ENCODE measurements at places on chromosomes 2 and 18. TPM values are rescaled to one million over a fixed set of nuclear protein-coding genes. Genes with fewer than 3 reads are reported as not detected.

- no peak for DNase-seq
Observed at GRCh38 chr2:98608962-98609604, 694 bp downstream of the UNC50 start.

DNA sequence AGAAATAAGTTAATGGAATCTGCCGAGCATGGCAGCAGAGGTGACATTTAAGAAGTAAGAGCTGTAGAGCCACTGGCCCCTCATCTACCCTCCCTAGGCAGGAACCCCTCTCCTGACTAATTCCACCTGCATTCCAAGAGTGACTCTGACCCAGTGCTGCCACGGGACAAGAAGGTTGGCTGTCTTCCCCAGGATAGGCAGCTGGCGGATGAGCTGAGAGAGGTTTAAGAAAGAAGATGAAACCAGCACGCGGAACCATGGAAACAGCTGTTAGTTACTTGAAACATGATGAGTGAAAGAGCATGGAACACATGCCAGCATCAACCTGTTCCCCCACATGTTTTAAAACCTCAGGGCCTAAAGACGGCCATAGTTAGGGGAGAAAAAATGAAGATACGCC lies 74.1 kb downstream of the RND3 start:
- DNase-seq = no peak

The SAG gene
- not detected for total RNA-seq

GRCh38 chr18:75089748-75090327 lies 119.1 kb downstream of the PTGR3 start:
- DNase-seq = no peak

GRCh38 chr18:11517704-11518103 lies 91.7 kb upstream of the SLC35G4 start:
- no peak for DNase-seq

The PSME4 gene
- 31.5 TPM for total RNA-seq

DNA sequence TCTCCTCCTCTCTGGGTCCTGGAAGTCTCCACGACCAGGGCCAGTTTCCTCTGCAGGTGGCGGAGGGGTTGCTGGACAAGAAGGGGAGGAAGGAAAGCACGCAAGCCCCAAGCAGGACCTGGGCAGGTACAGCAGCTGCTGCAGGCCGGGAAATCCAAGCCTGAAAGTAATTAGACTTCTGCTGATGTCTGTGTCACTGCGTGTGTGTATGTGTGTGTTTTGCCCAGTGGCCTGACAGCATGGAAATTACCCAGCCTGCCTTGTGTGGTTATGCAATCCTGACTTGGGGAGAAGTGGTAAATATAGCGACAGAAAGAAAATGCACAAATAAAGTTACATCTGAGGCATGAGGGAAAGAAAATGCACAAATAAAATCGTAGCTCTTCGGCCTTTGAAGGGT lies 121.8 kb upstream of the ZBTB14 start:
- no peak for DNase-seq

- DNase-seq = no peak
Observed at GRCh38 chr2:156294945-156295580, 37.5 kb downstream of the NR4A2 start.

DNA sequence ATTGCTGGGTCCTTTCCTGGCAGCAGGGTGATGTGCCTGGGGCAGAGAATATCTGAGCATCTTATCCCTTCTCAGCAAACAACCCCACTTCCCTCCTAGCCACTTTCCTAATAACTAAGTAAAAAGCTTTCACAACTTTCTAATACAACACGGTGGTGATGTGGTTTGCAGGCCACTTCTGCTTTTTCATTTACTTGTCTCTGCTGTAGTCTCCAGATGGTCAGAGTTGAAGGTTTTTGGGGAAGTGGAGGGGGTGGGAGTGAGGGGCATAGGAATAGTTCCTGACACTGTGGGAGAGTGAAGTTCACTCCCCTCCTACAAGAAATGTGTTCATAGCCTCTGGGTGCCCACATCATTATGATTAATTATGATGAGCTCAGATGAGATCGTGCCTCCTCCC lies 11.6 kb downstream of the OXER1 start:
- DNase-seq = no peak

- DNase-seq = no peak
Observed at GRCh38 chr2:137123226-137123625, 357.9 kb downstream of the THSD7B start.

DNA sequence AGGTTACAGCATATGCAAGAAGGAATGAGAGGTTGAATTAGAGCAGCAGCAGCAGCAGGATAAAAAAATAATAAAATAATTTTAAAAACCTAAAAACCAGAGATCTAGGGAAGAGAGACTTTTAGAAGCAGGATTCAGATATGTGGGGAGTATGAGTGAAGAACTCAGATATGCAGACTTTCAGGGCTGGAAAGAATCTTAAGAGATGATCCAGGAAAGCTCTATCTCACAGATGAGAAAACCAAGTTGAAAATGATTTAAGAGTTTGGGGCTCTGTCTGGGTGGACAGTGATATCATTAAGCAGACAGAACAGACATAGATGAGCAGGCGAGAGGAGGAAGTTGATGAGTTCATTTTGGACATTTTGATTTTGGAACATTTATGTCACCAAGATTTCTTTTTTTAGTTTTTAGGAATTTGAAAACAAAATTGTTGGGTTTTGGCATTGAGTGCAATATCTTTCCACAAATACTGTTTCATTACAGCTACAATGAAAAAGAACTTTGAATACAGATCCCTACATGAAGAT lies 31.8 kb downstream of the BCL2 start:
- no peak for DNase-seq

DNA sequence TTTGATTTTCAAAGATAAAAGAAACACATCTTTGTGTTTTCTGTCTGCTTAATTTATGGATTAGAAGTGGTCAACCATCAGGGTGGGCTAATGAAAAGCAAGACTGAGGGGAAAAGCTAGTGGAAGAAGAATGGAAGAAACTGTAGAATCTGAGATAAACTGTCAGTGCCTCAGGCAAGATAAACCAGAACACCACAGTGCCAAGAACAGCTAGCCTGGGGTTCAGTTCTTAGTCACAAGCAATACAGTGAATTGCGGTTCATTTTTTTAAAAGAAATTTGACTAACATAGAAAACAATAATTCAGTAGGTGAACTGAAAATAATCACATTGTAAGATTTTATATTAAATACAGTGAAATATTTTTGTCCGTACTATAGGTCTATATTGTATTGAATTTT lies 22.0 kb upstream of the LNPK start:
- DNase-seq = no peak

The SYT4 gene
- total RNA-seq = not detected

GRCh38 chr2:16209799-16210198 lies 269.4 kb downstream of the MYCN start:
- DNase-seq = no peak

DNA sequence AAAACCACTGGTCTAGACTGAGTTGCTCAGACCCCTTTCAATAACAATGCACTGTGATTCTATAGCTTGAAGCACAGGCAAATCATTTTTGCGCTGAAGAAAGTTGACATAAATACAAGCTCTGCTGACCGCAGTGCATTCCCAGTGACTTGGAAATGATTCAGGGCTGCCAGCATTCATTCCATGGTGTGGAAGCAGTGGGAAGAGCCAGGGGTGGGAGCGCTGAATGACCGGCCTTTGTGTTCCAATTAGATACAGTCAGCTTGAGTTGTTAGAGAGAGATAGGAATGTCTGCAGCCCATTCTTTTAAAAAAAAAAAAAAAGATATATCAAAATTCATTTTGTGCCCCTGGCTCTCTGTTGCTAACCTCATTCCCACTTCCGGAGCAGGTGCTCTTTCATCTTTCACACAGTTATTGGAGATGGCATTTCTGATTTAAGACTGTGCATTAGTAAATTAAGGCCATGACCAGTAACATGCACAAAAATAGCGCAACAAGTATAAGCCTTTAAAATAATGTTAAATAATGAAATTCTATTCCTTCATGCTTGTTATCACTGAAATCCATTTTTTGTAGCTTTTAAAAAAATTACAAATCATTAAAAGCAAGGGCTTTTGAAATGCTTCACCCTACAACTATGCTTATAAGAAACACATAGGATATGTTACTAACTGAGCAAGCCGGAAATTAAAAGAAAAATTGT lies 59.4 kb upstream of the CTLA4 start:
- DNase-seq = no peak

The SLC20A1 gene
- total RNA-seq = 73.1 TPM

- DNase-seq = no peak
Observed at GRCh38 chr2:113973810-113974209, 83.9 kb downstream of the ACTR3 start.

DNA sequence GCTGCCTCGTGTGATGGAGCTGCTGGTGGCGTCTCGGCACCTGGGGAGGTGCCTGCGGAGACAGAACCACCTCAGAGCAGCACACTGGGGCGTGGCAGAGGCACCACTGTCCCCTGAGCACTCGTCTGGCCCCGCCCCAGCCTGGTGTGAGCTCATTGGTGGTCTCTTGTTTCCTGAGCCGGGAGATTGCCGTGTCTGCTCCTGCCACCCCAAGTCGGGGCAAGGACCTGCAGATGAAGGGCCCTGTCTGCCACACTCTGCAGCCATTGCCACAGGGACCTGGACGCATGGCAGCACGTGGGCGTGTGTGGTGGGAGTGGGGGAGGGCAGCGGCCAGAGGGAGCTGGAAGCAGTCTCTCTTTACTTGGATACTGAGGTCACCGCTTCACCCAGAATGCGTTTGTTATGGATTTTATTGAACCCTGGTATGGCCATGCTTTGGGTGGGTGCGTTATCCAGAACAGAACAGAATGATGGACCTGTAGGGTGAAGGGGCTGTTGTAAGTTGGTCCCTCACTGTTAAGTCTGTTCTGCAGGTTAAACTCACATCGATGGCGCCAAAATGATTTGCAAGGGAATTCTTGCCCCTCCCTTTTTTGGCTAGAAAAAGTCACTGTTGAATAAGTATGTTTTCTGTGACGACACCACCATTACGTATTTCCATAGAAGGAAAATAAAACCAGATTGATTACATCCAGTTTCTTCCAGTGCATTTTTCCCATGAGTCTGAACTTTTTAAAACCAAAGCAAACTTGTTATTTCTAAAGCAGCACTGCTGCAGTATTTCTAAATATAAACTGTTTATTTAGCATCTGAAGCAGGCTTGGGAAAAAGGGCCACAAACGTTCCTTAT lies 92.0 kb downstream of the USP40 start:
- DNase-seq = no peak

GRCh38 chr2:3113769-3114168 lies 263.8 kb downstream of the EIPR1 start:
- no peak for DNase-seq

GRCh38 chr18:67733088-67733487 lies 216.6 kb upstream of the DSEL start:
- no peak for DNase-seq

The NT5C1B gene
- total RNA-seq = not detected

DNA sequence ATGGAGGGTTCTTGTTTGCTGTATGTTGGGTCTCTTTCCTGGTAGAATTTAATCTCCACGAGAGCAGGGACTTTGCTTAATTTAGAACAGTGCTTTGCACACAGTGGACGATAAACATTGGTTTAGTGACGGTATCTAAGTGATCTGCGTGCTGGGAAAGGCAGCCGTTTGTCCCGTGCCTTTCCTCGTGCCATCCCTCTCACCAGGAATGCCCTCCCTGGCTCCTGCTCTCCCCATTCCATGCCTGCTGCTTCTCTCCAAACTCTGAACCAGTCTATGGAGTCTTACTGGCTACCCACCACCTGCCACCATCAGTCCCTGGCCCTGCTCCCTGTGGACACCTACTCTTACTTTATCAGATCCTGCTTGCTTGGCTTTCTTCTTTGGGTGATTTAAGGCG lies 27.3 kb upstream of the TNP1 start:
- no peak for DNase-seq

GRCh38 chr2:36163520-36164254 lies 191.9 kb upstream of the CRIM1 start:
- DNase-seq = no peak

The SERPINB13 gene
- total RNA-seq = not detected

DNA sequence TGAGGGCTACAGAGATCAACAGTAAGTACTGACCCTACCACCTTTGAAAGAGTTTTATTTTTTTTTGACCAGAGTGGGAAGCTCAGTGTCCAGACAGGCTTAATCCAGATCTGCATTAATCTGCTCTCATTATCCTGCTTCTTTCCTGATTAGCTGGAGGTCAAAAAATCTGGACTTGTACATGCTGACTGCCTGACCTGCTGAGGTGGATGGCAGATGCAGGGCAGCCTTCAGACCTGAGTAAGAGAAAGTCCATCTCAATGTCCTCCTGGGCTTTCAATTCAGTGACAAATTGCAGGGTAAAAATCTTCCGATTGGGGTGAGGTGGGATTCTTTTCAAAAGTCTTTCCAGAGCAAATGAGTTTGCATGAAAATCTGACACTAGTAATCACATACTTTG lies 998.8 kb upstream of the PIK3C3 start:
- DNase-seq = no peak

DNA sequence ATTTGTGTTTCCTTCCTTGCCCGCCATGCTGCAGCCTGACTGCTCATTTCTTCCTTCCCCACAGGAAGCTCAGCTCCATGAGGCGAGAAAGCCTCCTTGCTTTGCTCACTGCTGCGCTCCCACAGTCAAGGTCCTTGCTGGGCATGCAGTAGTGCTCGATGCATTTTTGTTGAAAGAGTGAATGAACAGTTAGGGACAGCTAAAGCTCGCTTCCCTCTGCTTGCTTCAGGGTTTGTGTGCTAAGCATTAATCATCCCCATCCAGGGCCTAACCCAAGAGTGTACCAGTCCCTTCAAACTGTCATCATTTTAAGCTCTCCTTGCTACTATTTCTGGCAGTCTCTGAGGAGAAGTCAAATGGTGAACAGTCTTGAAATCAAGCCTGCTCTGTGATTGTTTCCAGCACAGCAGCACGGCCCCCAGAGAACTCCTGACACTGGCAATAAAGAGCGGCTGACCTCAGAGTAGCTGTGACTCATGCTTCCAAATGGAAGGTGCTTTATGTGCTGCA lies 171.7 kb upstream of the SOX11 start:
- DNase-seq = no peak

GRCh38 chr2:227607941-227608340 lies 6.7 kb downstream of the SCYGR3 start:
- DNase-seq = no peak

DNA sequence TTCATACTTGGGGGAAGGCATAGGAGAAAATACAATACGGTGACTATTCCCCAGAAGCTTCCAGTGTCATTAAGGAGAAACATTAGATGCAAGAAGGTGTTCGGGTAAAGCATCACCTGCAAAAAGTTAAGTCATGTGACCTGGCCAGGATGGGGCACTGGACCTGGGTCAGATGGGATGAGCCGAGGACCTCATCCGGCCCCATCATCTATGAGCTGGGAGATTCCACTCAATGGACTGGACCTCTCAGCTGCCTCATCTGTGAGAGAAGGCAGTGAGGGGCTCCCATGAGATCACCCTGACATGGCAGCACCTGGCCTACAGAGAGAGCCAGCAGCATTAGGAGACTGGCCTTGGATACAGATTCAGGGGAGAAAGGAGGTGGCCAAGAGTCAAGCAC lies 111.4 kb upstream of the TEX51 start:
- no peak for DNase-seq

DNA sequence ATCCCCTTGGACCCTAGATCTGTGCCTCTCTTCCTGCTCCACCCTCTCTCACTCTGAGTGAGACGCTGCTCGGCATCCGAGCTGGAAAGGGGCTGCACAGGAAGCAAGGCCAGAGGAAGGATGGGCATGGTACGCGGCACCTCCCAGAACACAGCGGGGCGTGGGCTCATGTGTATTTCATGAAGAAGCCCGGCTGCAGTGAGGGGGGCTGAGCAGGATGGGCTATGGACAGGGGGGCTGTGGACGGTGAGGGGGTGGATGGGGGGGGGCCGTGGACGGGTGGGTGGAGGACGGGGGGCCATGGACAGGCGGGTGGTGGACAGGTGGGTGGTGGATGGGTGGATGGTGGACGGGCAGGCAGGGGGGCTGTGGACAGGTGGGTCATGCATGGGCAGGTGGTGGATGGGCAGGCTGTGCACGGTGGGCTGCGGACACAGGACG lies 28.5 kb downstream of the SLC66A2 start:
- DNase-seq = no peak
